Cardiac muscle cell (in vitro differentiated cells and primary cell): ENCODE measurements at places on chromosomes 5 and 9.

DNA sequence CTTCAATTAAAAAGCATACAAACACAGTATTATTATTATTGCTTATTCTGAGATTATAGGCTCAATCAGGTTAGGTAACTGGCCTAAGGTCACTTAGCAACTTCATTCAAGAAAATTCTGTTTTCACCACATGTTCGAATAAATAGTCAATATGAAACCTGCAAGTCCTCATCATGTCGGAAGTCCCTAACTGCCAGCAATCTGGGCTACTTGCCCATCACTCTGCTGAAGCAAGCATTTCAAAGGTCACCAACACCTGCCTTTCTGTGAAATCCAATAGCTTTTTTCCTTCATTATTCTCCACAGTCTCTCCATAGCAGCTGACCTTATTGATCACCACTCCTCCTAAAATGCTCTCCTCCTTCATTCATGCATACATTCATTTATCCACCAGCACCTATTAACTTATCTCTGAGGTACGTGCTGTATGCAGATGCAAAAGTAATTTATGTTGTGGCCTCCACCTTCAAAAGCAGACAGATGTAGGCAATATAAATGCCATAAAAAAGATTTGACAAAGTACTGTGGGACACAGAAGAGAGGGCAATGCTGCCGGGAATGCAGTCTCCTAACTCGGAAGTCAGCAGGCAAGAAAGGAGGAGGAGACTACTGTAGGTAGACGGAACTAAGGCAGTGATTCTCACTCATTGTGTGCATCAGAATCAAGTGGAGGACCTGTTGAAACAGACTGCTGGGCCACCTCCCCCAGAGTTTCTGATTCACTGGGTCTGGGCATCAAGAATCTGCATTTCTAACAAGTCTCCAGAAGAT, 310.9 kb downstream of the BNC2 start:
- H3K4me1 ChIP-seq, result no peaks in the 10 kb centered on the region
- no peak overlapping the region for H3K27ac ChIP-seq
- DNase-seq, result no peak
- peaks cover 7% of the 10 kb centered on the region for H3K27me3 ChIP-seq

- H3K27ac ChIP-seq, result no peak overlapping the region
- no peaks in the 10 kb centered on the region for H3K36me3 ChIP-seq
- no peaks in the 10 kb centered on the region for H3K27me3 ChIP-seq
- H3K4me1 ChIP-seq, result no peaks in the 10 kb centered on the region
These were observed 692.9 kb downstream of the MTRR start for GRCh38 chr5:8561854-8562253.

- H3K4me3 ChIP-seq, result no peak overlapping the region
- H3K27me3 ChIP-seq, result no peaks in the 10 kb centered on the region
- H3K27ac ChIP-seq, result no peak overlapping the region
- peak; percentile 97 for DNase-seq
- no peaks in the 10 kb centered on the region for H3K36me3 ChIP-seq
These were observed 35.9 kb upstream of the GAS1 start for GRCh38 chr9:86983249-86983619.

DNA sequence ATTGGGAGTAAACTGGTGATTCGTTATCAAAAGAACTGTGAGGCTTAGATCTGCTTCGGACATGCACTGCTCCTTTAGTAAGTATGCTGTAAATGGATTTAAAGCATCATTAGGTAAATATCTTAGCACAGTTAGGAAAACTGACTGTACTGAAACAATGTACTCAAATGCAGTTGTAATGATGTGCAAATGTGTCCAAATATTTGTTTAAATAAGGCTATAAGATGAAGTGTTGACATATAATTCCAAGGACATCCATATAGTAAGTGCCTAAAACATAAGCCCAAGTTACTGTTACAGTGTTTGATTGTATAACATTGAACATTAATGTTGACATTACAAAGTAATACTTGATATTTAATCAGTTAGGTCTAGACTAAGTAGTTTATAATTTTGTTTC, 512.5 kb upstream of the CDH18 start:
- DNase-seq, result no peak
- no peaks in the 10 kb centered on the region for H3K36me3 ChIP-seq
- H3K4me1 ChIP-seq, result no peaks in the 10 kb centered on the region
- H3K27me3 ChIP-seq, result no peaks in the 10 kb centered on the region
- H3K4me3 ChIP-seq, result no peak overlapping the region

GRCh38 chr9:4538621-4539020, 48.4 kb downstream of the SLC1A1 start:
- DNase-seq, result no peak
- H3K27me3 ChIP-seq, result no peaks in the 10 kb centered on the region
- H3K4me1 ChIP-seq, result no peaks in the 10 kb centered on the region
- no peak overlapping the region for H3K27ac ChIP-seq
- no peak overlapping the region for H3K4me3 ChIP-seq
